Activated CD4-positive, alpha-beta T cell treated with anti-CD3 and anti-CD28 coated beads, Interleukin-2, amount 50 U/mL, for 4 hours (primary cell): ENCODE measurements at places on chromosomes 3 and 15.

DNA sequence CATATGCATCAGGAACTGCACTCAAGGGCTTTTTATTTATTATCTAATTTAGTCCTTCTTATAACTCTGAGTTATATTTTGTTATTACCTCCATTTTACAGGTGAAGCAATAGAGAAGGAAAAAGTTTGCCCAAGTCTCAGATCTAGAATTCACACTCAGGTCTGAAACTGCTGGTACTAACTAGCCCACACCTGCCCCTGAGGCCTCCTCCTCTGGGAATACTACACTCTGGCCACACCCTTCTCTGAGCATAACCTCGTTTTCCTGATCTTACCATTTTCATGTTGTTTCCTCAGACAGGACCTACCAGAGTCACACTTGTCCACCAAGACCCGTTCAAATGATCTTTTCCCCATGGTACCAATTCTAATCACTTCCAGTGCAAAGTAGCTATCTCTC lies 94.1 kb upstream of the CHRM5 start:
- DNase-seq = no peak

GRCh38 chr3:73215901-73216300 lies 154.4 kb downstream of the EBLN2 start:
- DNase-seq = no peak

GRCh38 chr15:75646112-75646943 lies 1.4 kb upstream of the SNX33 start:
- DNase-seq = no peak

- no peak for DNase-seq
Measured at GRCh38 chr3:151446002-151446340, 14.9 kb downstream of the IGSF10 start.

DNA sequence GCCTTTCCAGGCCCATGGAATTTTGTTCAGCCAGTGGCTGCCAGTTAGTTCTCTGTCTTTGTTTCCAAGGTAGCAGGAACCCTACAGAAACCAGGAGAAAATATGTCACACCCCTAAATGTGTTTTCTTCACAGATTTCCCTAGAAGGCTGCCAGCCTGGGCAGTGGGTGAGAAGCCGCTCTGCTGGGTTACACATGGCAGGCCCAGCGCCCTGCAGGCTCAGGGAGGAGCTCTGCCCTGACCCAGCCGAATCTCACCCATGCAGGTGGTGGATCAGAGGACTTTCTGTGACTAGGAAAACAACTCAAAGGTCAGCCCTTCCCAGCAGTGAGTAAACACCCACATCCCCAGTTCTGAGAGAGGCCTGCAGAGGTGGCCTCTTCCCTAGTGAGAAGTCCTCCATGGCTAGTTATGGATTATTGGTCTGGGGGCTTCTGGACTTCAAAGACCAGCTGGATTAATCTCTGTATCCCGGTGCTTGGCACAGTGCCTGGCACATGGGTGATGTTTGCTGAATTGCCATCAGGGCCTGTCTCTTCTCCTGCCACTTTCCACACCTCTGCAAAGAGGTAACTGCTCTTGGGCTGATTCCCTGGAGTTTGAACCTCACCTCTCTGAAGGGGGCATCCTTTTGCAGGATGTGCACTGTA lies 34.7 kb upstream of the BDH1 start:
- no peak for DNase-seq

GRCh38 chr3:53551324-53551723 lies 56.9 kb downstream of the CACNA1D start:
- DNase-seq = no peak

- no peak for DNase-seq
Measured at GRCh38 chr15:63308947-63309346, 31.5 kb downstream of the APH1B start.

GRCh38 chr3:12990306-12990705 lies 82.9 kb downstream of the IQSEC1 start:
- no peak for DNase-seq

- DNase-seq = no peak
Measured at GRCh38 chr3:1902416-1902815, 196.2 kb upstream of the CNTN4 start.

- DNase-seq = no peak
Measured at GRCh38 chr3:197278933-197279332, 19.5 kb downstream of the DLG1 start.

GRCh38 chr3:7543294-7543880 lies 682.5 kb downstream of the GRM7 start:
- no peak for DNase-seq

DNA sequence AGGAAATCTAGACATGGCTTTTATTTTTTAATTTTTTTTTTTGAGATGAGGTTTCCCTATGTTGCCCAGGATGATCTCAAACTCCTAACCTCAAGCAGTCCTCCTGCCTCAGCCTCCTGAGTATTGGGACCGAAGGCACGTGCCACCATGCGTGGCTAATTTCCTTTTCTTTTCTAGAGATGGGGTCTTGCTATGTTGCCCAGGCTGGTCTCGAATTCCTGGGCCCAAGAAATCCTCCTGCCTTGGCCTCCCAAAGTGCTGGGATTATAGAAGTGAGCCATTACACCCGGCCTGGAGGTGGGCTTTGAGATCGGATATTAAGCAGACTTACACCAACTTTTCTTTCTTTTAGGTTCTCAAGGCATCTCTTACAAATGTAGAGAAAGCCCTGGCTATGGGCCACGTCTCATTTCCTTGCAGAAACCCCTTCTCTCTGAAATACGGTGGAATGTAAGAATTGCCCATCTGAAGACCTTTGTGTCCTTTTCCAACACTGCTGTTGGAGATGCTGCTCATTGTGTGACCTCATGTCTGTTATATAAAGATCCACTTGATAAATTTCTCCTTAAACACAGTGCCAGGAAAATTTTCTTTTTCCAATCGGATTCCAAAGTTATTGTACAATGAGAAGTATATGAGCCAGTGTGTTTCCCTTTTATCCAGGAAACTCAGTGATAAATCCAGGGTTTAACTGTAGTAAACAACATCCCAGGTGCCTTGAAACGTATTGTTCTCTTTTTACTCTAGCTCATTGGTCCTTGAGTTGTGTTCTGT lies 36.8 kb upstream of the CFAP161 start:
- DNase-seq = no peak

GRCh38 chr3:187257992-187258692 lies 33.4 kb downstream of the MASP1 start:
- no peak for DNase-seq

DNA sequence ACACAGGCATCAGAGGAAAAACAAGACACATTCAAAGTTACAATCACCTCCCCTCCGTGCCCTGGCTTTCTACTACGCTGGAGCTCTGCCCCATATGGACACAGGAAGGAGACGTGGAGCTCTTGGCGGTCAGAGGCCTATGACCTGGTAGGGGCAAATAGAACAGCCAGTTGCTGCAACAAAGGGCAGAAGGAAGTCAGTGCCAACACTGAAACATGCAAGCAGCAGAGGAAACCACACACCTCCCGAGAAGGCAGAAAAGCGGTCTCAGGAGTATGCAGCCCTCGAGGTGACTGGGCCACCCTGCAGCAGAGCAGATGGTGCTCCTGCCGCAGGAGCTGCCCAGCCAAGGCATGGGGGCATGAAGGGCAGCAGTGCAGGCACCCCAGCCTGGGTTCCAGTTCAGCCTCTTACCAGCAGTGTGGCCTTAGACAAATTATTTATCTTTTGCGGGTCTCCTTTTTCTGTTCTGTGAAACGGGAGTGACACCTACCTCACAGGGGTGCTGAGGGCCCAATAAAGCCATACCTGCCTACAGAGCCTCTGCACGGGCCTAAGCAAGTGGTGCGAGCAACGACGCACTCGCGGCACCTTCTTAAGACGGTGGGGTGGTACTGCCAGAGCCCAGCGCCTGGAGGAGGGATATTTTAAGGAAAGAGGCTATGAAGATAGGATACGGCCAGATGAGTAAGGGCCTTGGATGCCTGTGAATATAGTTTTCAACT lies 8.6 kb downstream of the ZXDC start:
- DNase-seq = no peak

GRCh38 chr15:67179411-67179995 lies 75.0 kb downstream of the AAGAB start:
- no peak for DNase-seq

DNA sequence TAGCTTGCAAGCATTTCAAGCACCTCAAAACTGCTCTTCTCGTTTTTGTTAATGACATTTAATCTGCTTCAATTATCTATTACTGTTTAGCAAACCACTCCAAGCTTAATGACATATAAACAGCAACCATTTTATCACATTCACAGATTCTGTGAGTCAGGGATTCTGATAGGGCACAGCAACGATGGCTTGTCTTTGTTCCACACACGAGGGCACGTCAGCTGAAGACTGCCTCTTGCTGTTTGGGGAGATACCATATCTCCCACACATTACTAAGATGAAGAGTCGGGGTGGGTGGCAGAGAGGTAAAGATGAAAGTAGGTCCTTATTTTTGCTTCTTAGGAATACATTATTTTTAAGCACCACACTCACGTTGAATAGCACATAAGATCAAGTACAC lies 19.3 kb downstream of the CPOX start:
- DNase-seq = no peak

DNA sequence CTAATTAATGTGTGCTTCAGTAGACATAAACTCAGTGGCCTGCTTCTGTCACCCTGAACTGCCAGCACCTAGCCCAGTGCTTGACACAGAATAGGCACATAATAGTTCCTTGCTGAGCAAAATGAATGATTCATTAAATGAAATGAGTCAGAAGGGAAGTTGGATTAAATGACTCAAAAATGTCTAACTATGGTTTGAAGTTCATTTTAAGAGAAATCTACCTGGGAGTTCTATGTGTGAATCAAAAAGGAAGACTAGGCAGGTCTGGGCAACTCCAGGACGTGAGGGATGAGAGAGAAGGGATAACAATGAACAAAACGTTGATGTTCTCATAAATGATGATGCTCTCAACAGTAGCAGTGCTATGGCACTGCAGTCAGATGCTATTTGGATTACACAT lies 175.0 kb downstream of the CFAP20DC start:
- DNase-seq = no peak

- no peak for DNase-seq
Measured at GRCh38 chr15:95549168-95549738, 781.2 kb upstream of the NR2F2 start.
